ENCODE measurements at places on chromosomes 4 and X.

DNA sequence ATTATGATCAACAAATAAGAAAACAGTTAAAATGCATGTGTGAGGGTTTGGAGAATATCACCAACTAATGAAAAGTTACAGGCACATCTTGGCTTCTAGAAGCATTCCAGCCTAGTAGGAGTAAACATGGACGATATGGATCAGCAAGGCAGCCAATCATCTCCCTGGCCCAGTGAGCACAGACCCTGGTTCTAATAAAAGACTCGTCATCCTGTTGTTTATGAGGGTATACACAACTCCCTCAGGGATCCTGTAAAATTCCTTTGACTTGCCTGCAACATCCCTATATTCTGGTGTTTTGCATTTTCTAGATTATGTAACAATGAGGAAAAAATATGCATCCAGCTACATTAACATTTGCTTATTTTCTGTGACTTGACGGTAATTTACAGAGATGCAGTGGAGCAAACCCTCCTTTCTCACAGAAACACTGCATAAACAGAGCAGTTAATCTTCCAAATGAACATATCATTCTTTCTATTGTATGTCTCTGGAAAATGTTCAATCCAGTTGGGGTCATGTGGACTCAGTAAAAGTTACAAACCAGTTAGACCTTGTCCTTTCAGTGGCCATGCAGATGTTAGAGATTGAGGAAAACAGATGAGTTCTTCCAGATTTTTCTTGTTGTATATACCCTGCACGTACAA, 88.9 kb upstream of the NDP start:
- no peak for DNase-seq

- DNase-seq, result no peak
Observed at GRCh38 chr4:134747108-134747805, 545.7 kb upstream of the PABPC4L start.

DNA sequence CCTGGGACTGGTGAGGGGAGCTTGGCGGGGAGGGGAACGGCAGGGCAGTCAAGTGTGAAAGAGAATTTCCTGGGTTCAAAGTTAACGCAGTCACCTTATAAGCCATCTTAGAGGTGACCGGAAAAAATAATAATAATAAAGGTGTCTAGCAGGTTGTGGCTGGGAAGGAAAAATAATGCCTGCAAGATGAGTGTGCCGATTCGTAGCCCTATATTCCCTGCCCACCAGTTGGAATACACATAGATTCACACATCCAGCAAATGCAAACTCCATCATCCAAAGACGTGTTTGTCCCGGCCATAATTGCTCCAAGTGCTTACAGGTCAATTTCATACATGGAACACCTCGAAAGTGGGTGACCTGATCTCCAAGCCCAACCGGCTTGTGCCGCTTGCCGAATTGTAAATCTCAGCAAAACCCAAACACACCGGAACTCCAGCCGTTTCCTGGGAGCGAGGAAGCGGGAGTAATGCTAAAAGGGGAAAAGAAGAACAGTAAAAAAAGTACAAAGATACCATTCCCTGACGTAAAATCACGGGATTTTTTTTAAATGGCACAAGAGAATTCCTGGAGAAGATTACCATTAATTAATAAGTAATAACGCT, 1.3 kb upstream of the FAT1 start:
- DNase-seq, result no peak

GRCh38 chr4:21366312-21366711, 582.3 kb downstream of the KCNIP4 start:
- no peak for DNase-seq

DNA sequence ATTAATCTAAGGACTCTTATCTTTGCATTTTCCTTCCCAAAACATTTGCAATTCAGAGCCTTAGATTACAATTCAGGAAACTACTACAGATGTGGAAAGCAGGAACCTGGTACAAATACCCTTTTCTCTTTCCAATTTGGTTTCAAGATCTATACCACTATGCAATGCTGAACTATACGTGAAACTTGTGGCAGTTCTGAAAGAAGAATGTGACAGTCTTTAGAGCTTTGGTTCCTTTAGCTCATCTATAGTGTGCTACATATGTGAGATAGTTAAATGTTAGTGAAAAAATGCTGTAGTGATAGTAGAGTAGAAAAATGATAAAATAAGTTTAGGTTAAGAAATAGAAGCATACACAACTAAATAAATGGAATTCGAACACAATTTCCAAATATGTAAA, 50.0 kb downstream of the CXXC4 start:
- no peak for DNase-seq

- no peak for DNase-seq
Observed at GRCh38 chr4:88991746-88992145, 65.2 kb downstream of the FAM13A start.

DNA sequence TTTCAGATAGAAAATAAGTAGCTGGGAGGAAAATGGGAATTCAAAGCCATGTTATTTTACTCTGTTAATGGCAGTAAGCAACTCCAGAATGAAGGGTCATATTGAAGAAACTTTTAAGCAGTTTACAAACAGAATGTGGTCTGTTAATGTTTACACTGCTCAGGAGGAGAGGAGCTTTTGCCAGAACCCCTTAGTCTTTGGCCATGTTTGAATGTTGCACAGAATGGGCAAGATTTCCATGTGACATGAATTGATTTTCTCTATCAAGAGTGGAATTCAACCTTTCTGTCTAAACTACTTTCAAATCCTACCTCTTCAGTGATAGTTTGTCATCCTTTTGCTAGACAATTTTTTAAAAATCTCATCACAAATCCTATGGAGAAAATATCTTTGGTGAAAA, 115.8 kb upstream of the DGKK start:
- DNase-seq, result no peak

GRCh38 chrX:45479835-45480422, 279.3 kb upstream of the DIPK2B start:
- DNase-seq, result no peak

DNA sequence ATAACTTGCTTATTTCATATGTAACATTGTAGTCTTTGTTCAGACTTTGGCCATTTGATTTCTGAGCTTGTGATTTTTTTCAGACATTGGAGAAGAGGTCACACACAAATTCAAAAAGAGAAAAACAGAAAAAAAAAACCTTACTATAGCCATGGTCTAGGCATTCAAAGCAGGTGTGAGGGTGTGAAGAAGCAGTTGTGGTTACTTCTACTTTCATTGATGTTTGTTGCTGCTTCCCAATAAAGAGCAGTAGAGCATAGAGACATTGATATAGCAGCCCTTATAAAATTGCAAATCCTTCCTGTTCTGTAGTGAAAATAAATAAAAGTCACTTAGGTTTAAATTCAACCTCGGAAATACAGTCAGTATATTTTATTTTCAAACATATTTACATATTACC, 671.6 kb downstream of the GRXCR1 start:
- no peak for DNase-seq

- no peak for DNase-seq
Observed at GRCh38 chr4:2284934-2285612, 23.2 kb upstream of the MXD4 start.

- DNase-seq, result no peak
Observed at GRCh38 chr4:41424522-41424921, 113.4 kb upstream of the LIMCH1 start.

GRCh38 chr4:22492987-22493386, 22.9 kb downstream of the ADGRA3 start:
- DNase-seq, result no peak

GRCh38 chr4:87939978-87940690, 35.4 kb upstream of the SPP1 start:
- DNase-seq, result no peak

DNA sequence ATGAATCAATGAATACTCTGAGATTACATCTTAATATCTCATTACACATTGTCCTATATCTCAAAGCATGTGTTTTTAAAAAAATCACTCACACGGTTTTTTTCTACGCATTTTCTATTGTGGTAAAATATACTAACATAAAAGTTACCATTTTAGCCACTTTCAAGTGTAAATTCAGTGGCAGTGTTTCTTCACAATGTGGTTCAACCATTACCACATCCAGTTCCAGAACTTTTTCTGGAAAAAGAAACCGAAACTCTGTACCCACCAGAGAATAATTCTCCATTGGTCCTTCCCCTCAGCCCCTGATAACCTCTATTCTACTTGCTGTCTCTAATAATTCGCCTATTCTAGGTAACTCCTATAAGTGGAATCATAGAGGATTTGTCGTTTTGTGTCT, 35.3 kb upstream of the ACSL1 start:
- no peak for DNase-seq

DNA sequence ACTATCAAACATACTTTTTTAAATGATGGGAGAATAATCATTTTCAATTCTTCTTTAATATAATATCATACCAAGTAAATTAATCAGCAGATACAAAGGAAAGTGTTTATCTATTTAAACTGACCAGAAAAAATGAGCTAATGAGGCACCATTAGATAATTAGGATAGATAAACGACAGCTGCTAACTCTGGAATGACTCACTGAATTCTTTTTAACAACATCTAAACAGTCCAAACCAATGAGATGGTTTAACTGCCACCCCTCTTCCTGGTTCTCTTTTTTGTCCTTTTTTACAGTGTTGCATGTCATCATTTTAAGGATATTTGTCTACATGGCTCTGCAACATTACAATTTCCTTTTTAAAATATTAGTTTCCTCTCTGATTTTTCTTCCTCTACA, 41.6 kb downstream of the UNC5C start:
- no peak for DNase-seq

- no peak for DNase-seq
Observed at GRCh38 chr4:118141240-118141639, 107.0 kb downstream of the NDST3 start.

GRCh38 chrX:65451663-65452062, 82.9 kb downstream of the LAS1L start:
- DNase-seq, result no peak
